ENCODE measurements at places on chromosomes 1 and 21. TPM values are rescaled to one million over a fixed set of nuclear protein-coding genes. Genes with fewer than 3 reads are reported as not detected.

Gene IL22RA1
- 200 TPM for polyA plus RNA-seq

Gene CD53
- polyA plus RNA-seq, result 59.0 TPM

Gene IKBKE
- 2.5 TPM for polyA plus RNA-seq

Gene HUNK
- polyA plus RNA-seq, result 0.42 TPM

Gene CGN
- 2.0 TPM for polyA plus RNA-seq

Gene STX12
- polyA plus RNA-seq, result 47.5 TPM

Gene GOLT1A
- polyA plus RNA-seq, result 0.94 TPM

Gene ASCL5
- polyA plus RNA-seq, result not detected

Gene PPFIA4
- 0.79 TPM for polyA plus RNA-seq

Gene KCNA10
- not detected for polyA plus RNA-seq

Gene OR14A16
- not detected for polyA plus RNA-seq

Gene ARMH1
- 5.1 TPM for polyA plus RNA-seq

Gene ARTN
- polyA plus RNA-seq, result 1.3 TPM

Gene SAMSN1
- polyA plus RNA-seq, result 19.2 TPM

Gene CELA3A
- 17.7 TPM for polyA plus RNA-seq

Gene EYA3
- polyA plus RNA-seq, result 5.1 TPM

Gene ADGRL4
- polyA plus RNA-seq, result 58.1 TPM
